ENCODE measurements at places on chromosomes 5 and 9.

DNA sequence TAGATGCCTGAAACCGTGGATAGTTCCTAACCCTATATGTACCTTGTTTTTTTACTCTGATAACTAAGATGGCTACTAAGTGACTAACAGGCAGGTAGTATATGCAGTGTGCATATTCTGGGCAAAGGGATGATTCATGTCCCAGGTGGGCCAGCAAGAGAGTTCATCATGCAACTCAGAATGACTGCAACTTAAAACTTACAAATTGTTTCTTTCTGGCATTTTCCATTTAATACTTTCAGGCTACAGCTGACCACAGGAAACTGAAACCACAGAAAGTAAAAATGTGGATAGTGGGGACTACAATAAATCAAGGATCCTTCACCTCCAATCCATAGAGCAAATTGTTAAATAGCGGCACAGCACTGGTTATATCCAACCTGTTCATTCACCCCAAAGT is 30.7 kb upstream of the VCAN start:
- no peak for DNase-seq

GRCh38 chr5:139125991-139126390 is 72.2 kb downstream of the SIL1 start:
- DNase-seq: no peak

DNA sequence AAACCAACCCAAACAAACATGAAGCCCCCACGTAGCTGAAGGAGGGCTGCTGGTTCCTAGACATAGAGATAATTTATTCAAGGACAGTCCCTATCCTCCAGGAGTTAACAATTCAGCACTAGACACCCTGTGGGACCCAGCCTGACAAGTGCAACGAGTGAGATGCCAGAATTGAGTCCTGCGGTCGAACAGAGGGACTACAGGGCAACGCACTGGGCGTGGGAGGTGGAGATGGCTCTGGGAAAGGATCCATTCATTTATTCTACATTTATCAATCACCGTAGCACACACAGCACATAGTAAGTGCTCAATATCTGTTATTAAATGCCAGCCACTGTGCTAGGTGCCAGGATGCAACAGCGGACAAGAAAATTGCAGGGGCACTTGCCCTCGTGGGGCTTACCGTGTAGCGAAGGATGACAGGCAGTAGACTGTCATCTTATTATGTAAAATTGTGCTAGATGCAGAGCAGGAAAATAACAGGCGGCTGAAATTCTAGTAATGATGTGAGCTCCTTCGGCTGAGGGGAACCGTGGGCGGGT is 855 bp upstream of the ARHGAP26 start:
- no peak for DNase-seq

- no peak for DNase-seq
Observed at GRCh38 chr9:1008216-1008615, 31.8 kb downstream of the DMRT3 start.

- no peak for DNase-seq
Observed at GRCh38 chr9:6711403-6711802, 46.4 kb upstream of the KDM4C start.

DNA sequence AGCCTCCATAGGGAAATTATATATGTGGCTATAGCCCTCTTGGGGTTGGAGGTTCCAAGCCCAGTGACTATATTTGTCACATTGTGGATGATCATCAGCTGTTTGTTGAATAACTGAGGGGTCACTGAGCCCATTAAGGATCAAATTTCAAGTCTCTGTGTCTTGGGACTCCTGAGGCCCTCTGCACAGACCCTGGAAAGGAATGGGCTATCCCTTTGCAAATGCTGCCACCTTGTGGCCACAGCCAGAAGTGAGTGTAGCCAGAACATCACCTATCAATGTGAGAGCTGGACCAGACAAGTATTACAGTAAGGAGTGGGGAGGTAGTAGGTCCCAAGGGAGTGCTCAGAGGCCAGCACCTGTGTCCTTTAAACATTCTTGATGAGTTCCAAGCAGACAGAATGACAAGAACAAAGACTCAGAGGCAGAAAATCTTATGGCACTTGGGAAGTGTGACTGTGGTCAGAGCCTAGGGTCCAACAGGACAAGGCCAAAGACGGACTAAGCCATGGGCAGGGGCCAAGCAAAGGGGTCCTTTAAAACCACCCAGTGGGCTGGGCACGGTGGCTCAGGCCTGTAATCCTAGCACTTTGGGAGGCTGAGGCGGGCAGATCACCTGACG is 8.2 kb downstream of the RPP25L start:
- DNase-seq: peak; percentile 90

- peak; percentile 82 for DNase-seq
Observed at GRCh38 chr9:34343090-34343489, 13.7 kb downstream of the NUDT2 start.

GRCh38 chr5:177334155-177334551 is 17.3 kb downstream of the LMAN2 start:
- DNase-seq: no peak

DNA sequence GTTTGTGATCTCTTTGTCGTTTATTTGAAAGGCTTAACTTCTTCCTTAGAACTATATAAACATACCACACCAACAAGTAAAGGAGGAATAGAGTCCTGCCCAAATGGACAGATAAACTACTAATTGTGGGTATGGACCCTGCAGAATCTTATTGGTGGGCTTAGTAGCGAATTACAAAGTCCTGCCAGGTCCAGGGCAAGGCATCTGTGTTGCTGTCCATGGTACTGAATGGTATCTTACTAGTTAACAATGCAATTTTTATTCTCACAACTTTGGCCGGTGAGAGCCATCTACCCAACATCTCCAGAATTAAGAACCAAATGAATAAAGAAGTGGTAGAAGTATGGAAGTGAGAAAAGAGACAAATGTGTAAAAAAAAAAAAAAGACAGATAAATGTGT is 1782.4 kb upstream of the WWC1 start:
- DNase-seq: no peak

DNA sequence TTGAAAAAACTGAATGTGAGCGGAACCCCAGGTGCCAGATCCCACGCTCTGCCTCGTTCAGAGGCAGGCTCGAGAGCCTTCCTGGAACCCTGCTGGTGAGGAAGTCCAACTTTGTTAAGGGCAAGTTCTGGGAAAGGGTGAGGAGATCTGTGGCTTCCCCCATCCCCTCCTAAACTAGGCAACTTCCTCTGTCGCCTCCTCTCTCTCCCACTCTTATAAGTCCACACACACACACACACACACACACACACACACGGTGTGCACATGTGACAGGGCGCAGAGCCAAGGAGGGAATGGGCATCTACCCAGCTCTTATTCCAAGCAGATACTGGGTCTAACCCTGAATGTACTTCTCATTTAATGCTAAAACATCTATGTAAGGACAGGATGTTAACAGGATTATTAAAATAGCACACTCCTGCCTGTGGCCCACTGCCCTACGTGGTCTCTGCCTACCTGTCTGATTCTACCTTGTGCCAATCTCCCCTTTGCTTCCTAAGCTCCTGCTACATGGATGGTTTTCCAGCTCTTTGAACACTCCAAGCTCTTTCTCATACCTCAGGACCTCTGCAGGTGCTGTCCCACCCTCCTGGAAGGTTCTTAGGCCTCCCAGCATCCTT is 72.4 kb upstream of the FBXW11 start:
- peak; percentile 49 for DNase-seq

DNA sequence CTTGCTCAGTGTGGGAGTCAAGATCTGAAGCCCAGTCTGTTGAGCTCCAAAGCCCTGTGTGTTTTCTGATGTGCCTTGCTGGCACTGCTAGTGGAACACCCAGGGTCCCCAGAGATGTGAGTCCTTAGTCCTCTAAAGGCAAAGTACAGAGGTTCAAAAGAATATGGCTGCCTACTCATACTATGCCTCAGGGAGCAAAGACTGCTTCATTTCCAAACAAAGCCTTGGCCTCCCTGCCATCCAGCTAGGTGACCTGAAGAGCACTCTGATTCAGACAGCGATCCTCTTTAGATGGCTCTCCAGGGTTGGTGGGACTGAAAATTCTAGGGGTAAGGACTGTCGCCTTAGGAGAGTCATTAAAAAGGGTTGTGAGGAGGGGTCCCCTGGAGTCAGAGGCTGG is 2.0 kb downstream of the PRLR start:
- no peak for DNase-seq

- no peak for DNase-seq
Observed at GRCh38 chr9:110975969-110976368, 62.3 kb downstream of the LPAR1 start.

GRCh38 chr9:136255896-136256890 is 10.6 kb upstream of the QSOX2 start:
- no peak for DNase-seq

DNA sequence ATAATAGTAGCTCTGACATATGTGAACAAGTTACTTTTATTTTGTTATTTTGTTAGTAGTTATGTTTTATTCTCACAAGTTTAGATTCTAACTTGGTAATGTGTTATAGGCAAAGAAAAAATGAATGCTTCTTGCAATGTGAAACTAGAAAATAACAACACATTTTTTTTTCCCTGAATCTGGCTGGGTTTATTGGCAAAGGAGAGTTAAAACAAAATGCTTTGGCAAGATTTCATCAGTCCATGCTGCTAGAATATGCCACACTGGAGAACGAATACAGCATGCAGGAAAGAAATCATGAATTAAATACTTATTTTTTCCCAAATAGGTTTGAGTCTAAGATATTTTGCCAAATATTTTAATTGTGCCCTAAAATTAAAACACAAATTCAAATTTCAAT is 1048.1 kb upstream of the ACO1 start:
- DNase-seq: peak; percentile 8

DNA sequence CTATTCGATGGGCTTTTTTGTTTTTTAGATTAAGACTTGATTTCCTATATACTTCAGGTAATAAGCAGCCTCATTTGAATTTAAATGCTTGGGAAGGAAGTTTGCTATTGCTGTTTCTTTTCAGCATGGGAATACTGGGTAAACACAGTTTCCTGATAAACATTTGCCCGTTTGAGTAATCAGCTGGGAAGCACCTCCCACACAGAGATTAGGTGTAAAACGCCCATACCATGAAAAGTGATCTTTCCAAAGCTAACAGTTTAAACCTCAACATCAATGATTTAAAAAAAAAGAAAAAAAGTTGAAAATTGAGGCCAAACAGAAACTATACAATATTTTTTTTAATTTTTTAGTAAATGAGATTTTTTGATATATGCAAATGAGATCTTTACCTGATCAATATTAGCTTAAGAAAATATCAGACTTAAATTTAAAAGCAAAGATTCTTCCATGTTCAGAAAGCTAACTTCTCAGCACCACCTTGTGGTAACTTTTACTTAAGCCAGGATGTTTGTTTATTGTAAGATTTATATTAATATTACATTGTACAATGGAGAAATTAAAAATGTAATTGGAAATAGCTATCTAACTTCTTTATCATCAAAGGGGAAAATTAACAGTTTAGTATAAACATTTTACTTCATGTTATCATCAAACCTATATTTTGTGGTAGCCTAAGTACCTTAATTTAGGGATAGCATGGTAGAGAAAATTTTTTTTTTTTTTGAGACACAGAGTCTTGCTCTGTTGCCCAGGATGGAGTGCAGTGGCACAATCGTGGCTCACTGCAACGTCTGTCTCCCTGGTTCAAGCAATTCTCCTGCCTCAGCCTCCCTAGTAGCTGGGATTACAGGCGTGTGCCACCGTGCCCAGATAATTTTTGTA is 39.8 kb downstream of the F2RL2 start:
- no peak for DNase-seq

DNA sequence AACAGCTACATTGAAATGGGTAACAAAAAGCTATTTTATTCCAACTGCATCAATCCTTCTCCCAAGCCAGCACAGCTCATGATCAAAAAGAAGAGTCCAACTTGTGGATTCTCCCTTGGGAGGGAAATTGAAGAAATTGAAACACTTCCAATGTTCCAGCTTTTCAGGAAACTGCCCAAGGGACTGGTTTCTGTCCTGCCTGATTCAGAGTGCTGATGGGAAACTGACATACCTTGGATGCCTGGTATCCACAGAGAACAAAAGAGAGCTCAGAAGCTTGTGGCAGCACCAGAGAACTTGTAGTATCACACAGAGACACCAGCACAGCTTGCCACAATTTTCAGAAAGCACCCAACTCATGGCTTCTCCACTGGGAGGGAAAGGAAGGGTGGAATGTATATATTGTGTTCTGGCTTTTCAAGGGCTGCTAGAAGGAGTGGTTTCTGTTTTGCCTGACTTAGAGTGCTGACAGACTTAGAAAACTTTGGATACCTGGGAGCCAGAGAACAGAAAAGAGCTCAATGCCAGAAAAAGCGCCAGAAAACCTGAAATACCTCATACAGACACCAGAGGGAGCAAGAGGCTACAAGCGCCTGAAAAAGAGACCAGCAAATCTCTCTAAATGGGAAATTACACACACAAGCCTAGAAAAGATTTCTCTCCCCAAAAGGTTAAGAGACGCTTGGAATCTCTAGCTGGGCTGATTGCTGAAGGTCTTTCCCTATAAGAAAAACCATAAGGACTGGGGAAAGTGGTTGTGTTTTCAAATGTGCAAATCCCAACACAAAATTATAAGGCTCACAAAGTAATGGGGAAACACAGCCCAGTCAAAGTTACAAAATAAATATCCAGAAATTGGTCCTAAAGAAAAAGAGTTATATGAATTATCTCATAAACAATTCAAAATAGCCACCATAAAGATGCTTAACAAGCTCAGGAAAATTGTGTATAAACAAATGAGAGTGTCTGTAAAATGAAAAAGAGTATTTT is 178.8 kb downstream of the SPOCK1 start:
- peak; percentile 51 for DNase-seq

DNA sequence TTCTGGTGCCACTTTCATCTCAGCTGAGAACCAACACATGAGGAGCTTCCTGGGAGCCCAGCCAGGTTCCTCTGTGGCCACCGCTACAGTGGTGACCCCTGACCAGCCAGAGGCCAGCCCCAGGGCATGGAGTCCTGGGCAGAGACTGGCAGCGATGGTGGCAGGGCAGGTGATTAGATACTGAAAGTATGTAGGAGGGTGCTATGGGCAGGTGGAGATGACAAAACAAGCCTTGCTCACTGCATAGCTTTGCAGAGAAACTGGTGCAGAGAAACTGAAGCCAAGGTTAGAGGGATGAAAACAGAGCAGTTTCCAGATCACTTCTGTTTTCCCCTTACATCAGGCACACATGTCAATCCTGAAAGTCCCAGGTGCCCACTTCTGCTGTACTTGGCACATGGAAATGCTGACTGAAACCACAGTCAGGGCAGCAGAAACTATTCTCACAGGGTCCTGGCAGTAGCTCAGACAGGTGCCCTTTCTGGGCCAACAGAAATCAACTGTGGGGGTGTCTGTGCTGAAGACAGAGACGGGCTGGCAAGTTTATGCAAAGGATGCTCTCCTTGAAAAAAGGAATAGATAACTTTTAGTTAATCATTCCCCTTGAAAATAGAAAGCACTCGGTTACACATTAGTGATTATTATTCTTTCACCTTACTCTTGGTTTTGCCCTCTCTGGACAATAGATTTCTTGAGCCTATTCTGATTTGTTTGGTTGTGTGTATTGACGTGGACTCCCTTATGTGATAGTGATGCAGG is 90.3 kb downstream of the ANKRD55 start:
- no peak for DNase-seq

All from Ammon's horn (tissue), 1 donor.